Hematopoietic multipotent progenitor cell treated with erythropoietin and hydrocortisone succinate and interleukin-3 and kit ligand, for 17 days (in vitro differentiated cells): ENCODE measurements at places on chromosomes 3 and 15.
A peak's percentile ranks its signal among the peaks of the same experiment; 100 is the strongest.

DNA sequence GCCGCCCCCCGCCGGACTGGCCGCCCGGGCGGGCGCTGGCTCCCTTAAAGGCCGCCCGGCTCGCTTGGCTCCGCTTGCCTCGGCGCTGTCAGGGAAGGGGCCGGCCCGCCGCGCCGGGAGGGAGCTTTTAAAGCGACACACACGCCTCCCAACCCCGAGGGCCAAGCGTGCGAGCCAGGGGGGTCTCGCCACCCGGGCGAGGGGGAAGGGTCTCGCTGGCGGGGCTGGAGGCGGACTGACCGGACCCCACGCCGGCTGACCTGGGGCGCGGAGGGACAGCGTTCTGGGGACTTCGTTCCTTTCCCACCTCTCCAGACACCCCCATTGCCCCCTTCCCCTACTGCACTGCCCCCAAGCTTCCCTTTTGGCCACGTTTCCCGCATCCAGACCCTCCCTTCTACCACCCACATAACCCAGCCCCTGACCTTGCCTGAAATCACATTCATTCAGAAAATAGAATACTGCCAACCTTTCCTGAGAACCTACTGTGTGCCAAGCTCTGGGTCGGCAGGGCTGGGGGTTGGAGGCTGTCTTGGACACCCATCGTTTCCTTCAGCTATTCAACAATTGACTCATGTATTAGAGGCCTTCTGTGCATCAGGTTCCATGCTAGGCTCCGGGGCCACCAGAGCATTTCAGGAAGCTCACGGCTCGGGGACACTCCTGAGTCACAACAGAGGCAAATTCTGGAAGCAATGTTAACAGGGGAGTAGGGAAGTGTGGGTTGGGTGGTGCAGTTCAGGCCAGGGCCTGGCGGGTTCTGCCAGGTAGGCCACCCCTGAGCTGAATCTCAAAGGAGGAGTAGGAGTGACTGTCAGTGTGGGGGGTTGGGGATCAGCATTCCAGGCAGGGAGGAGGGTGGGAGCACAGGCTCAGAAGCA is at the start of gene INSYN1:
Gene INSYN1, minus strand, starts transcription at position 102 of the 881 bp plus-strand sequence. CDS start 2,221 bp downstream, outside the sequence.
- no peak for DNase-seq

- no peak for DNase-seq
These were observed 67.5 kb upstream of the TJP1 start for GRCh38 chr15:29889542-29890329.

- peak; percentile 59 for DNase-seq
These were observed 17.5 kb upstream of the HACD2 start for GRCh38 chr3:123602325-123602724.

GRCh38 chr3:42653560-42654330 is at the start of gene ZBTB47:
ZBTB47 (plus strand) TSS chr3:42653697; CDS start chr3:42658356, 4,659 bp downstream.
- DNase-seq = no peak

GRCh38 chr15:80436511-80437307 is 32.5 kb downstream of the ARNT2 start:
- no peak for DNase-seq

DNA sequence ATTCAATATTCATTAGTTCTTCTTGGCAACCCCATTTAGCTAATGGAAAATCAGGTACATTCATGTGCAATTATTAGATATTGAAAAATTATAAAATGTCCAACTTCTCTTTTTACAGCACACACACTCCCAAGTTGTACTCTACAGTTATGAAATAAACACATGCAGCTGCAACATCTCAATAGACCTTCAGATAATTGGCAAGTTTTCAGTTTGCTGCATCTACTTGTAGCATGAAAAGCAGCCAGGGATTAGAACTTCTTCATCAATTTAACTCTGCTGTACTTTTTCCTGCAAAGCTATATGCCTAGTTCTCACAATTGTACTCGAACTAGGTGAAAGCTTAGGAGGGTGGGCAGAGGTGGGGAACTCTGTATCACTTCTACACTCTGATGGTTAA is 46.6 kb upstream of the FHIT start:
- no peak for DNase-seq
